ENCODE measurements at places on chromosomes 3 and 15. TPM values are rescaled to one million over a fixed set of nuclear protein-coding genes. Genes with fewer than 3 reads are reported as not detected.

DNA sequence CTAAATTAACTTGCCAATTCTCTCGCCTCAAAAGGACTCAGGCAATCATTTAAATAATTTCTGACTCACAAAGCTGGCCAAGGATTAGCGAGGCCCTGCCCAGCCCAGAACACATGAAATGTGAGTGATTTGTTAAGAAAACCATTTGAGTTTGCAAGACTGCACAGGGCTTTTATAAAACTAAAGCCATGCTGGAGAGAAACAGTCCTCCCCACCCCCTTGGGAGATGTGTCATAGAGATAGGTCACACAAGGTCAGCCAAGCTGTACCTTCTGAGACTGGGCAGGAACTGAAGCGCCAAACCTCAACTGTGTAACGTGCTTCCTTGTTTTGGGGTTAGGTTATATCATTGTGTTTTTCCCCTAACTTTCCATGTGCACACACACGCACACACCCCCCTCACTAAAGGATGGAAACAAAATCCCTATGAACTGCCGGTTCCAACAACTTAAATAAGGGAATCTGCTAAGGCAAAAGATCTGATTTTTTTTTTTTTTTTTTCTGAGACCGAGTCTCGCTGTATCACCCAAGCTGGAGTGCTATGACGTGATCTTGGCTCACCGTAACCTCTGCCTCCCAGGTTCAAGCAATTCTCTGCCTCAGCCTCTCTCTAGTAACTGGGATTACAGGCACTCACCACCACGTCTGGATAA lies 8.1 kb downstream of the SPATA12 start:
- peaks cover 8% of the 10 kb centered on the region for H3K27me3 ChIP-seq
- DNase-seq, result peak; percentile 29
- H3K36me3 ChIP-seq, result no peaks in the 10 kb centered on the region
- no peak overlapping the region for H3K27ac ChIP-seq
- H3K4me3 ChIP-seq, result no peak overlapping the region

DNA sequence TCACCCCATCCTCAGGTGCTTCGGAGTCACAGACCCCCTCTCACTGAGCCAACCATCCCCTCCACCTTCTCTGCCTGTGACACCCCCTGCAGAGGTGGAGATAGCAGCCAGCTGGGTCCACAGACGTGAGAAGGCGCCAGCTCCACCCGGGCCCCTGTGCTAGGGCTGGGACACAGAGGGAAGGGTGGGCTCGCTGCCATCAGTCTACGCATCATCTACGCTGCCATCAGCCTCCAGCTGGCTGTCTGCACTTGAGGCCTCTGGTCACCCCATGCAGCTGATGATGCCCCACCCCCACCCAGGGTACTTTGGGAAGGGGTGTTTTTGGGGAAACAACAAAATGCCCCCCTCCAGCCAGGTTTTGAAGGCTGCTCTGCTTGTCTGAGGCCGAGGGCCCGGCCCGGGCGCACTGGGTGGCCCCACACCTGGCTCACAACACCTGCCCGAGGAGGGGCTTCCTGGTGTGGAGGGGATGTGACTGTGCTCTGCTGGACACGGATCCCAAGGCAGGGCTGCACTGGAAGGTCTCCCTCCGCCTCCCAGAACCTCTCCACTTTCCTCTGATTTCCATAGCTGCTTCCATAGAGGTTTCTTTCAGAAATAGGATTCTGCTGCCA lies 163.4 kb upstream of the IQSEC1 start:
- no peaks in the 10 kb centered on the region for H3K36me3 ChIP-seq
- peaks cover 8% of the 10 kb centered on the region for H3K27me3 ChIP-seq
- DNase-seq, result no peak
- no peak overlapping the region for H3K27ac ChIP-seq

- peaks cover 6% of the 10 kb centered on the region for H3K36me3 ChIP-seq
- H3K4me3 ChIP-seq, result peak overlapping the region; percentile 32
- H3K4me1 ChIP-seq, result peaks cover 96% of the 10 kb centered on the region
- no peaks in the 10 kb centered on the region for H3K27me3 ChIP-seq
These were observed 27.6 kb downstream of the ANP32A start for GRCh38 chr15:68792901-68793766.

DNA sequence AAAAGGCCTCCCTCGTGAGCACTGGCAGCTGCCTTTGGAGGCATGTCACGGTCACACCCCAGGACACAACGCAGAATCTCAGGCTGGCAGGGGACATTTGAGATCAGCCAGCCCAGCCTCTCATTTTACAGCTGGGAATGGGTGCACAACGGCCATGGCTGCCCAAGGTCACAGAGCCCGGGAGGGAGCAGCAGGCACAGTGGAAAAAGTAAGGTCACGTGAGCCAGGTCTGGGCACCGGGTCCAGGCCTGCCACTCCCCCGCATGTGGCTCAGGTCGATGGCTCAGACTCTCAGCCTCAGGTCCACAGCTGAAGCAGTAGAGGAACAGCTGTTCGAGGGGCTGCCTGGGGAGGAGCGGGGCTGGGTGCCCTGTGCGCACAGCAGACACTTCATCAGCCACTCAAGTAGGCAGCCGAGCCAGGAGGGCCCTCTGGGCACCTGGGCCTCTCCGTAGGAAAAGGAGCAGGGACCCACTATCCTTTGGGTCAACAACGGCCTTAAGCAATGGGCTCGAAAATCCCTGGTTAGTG lies 260.6 kb downstream of the GOLGA6L6 start:
- no peak overlapping the region for H3K4me3 ChIP-seq
- DNase-seq, result no peak
- no peaks in the 10 kb centered on the region for H3K27me3 ChIP-seq
- H3K27ac ChIP-seq, result no peak overlapping the region
- H3K4me1 ChIP-seq, result no peaks in the 10 kb centered on the region
- H3K36me3 ChIP-seq, result no peaks in the 10 kb centered on the region

DNA sequence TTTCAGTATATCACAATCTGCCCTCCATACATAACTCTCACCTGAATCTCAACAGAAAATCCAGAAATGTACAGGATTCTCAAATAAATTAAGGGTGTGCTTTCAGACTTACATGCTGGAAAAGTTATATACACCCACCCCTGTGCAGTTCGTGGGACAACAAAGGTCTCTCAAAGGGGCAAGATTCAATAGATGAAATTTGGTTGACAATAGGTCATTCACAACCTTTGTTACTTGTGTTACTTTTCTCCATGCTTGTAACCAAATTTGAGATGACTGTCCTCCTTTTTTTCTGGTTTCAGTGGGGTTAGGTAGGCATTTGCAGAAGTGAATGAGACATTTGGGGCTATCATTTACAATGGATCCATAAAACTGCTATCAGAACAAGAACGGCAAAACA lies 72.7 kb downstream of the SETMAR start:
- DNase-seq, result no peak
- no peak overlapping the region for H3K27ac ChIP-seq
- H3K36me3 ChIP-seq, result peaks cover 24% of the 10 kb centered on the region
- H3K4me1 ChIP-seq, result no peaks in the 10 kb centered on the region
- H3K4me3 ChIP-seq, result no peak overlapping the region

- no peaks in the 10 kb centered on the region for H3K4me1 ChIP-seq
- no peaks in the 10 kb centered on the region for H3K36me3 ChIP-seq
- H3K4me3 ChIP-seq, result no peak overlapping the region
These were observed 529.8 kb downstream of the DIPK2A start for GRCh38 chr3:144501467-144501866.

GRCh38 chr15:26562336-26562735 lies 210.5 kb downstream of the GABRB3 start:
- no peaks in the 10 kb centered on the region for H3K27me3 ChIP-seq
- DNase-seq, result no peak
- no peak overlapping the region for H3K4me3 ChIP-seq
- no peaks in the 10 kb centered on the region for H3K36me3 ChIP-seq
- no peak overlapping the region for H3K27ac ChIP-seq

GRCh38 chr3:170267793-170268192 lies 45.6 kb downstream of the PRKCI start:
- DNase-seq, result no peak
- H3K36me3 ChIP-seq, result peaks cover 1% of the 10 kb centered on the region
- H3K4me1 ChIP-seq, result no peaks in the 10 kb centered on the region

DNA sequence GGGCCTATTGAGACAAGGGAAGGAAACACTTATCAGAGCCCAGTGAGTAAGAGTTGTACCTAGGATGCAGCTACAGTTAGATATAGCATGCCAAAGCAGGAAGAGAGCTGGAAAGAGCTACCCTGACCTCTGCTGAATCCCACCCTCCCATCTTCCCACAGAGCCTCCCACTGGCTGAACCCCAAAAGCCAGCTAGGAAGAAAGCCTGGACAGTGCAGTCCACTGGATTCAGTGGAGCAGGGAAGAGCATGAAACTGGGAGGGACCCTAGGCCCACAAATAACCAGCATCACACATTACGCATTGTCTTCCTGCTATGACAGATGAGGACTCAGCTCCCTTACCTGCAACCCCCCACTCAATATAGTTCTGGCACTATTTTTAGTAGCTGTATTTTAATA lies 81.5 kb upstream of the AKAP13 start:
- H3K36me3 ChIP-seq, result no peaks in the 10 kb centered on the region
- no peak overlapping the region for H3K4me3 ChIP-seq
- peaks cover 7% of the 10 kb centered on the region for H3K27me3 ChIP-seq
- DNase-seq, result no peak
- peaks cover 25% of the 10 kb centered on the region for H3K4me1 ChIP-seq

DNA sequence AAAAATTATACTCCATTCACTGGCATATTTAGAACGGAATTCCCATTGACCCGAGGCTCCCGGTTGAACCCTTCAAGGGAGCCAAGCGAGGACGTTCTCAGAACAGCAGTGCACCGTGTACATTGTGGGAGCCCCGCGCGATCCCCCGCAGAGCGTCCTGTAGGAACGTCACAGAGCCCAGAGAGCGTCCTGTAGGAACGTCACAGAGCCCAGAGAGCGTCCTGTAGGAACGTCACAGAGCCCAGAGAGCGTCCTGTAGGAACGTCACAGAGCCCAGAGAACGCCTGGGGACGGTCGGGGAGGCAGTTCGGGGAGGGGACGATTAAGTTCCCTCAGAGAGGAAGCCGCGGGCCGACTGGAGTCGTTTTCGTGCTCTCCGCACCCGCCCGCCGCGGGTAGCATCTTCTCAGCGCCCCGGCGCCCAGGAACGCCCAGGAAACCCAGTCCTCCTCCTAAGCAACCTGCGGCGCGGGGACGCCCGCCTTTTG lies 506 bp upstream of the ATP1B3 start:
- peak overlapping the region; percentile 98 for H3K4me3 ChIP-seq
- H3K27me3 ChIP-seq, result no peaks in the 10 kb centered on the region
- peaks cover 2% of the 10 kb centered on the region for H3K36me3 ChIP-seq
- peaks cover 39% of the 10 kb centered on the region for H3K4me1 ChIP-seq

DNA sequence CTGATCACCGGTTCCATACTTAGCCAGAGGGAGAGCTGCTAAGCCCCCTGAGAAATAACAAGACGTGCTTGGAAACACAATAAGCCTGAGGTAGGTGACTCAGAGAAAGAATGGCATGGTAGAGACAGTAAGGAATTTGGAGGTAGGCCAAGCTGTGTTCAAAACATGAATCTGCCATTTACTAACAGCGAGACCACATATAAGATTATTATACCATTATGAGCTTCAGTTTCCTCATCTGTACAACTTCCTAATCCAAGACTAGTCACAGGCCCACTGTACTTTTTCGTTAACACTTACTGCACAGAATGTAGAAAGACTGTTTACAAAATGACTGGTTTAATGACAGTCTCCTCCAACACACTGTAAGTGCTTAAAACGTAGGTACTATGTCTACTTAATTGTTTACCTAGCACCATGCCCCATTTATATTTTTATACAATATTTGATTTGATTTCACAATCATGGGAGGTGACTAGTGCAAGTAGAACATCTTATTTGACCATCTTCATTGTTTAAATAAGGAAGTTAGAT lies 25.7 kb downstream of the ATOSA start:
- H3K4me1 ChIP-seq, result peaks cover 17% of the 10 kb centered on the region
- H3K27me3 ChIP-seq, result no peaks in the 10 kb centered on the region
- H3K27ac ChIP-seq, result no peak overlapping the region
- DNase-seq, result no peak
- H3K4me3 ChIP-seq, result no peak overlapping the region

DNA sequence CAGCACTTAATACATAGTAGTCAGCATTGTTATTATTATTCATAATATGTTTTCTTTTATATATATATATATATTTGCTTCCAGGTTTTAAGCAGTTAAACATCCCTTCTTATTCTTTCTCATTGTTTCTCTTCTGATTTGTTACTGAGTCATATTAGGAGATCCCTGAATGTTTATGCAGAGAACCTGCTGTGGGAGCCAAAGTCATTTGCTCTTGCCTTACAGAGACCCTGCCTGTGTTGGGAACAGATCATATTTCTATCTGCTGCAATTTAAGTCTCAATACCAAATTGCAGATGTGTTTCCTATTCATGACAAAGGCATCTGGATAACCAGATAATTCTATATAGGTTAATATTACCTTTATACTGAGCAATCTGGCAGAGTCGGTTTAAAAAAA lies 323.0 kb upstream of the UMPS start:
- DNase-seq, result no peak
- peaks cover 18% of the 10 kb centered on the region for H3K27me3 ChIP-seq
- H3K27ac ChIP-seq, result no peak overlapping the region

DNA sequence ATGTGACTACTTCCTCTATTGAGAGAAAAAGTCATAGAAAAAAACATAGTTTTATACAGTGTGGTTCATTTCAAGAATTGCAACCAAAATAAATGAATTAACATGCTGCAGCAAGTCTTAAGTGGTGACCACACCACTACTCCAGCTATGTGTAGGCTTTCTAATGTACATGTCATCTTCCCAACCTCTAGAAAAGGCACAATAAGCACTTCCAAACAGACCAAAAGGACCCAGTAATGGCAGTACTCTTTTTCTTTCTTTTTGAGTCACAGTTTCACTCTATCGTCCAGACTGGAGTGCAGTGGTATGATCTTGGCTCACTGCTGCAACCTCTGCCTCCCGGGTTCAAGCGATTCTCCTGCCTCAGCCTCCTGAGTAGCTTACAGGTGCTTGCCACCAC lies 219.3 kb upstream of the KBTBD8 start:
- H3K27ac ChIP-seq, result no peak overlapping the region
- H3K4me3 ChIP-seq, result no peak overlapping the region
- DNase-seq, result no peak
- H3K36me3 ChIP-seq, result no peaks in the 10 kb centered on the region

DNA sequence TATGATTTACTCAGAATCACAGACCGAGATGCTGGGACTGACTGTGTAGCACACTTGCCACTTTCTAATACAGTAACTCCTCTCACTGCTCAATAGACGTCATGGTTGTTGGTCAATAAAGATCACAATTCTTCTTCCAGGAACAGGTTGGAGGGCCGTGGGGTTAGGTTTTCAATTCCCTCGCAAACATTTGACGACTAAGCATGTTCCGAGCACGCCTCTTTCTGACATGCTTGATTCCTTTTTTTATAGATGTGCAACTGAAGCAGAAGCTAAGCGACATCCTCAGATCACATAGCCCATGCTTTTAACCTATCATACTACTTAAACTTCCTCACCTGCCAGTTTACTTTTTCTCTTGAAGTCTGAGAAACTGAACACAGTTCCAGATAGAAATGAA lies 61.0 kb downstream of the GRM7 start:
- DNase-seq, result no peak
- no peak overlapping the region for H3K27ac ChIP-seq
- no peak overlapping the region for H3K4me3 ChIP-seq
- H3K36me3 ChIP-seq, result no peaks in the 10 kb centered on the region
- no peaks in the 10 kb centered on the region for H3K4me1 ChIP-seq

- DNase-seq, result no peak
- no peak overlapping the region for H3K4me3 ChIP-seq
- peaks cover 46% of the 10 kb centered on the region for H3K4me1 ChIP-seq
These were observed 75.6 kb downstream of the APBA2 start for GRCh38 chr15:28961391-28961790.

GRCh38 chr3:139328356-139328755 lies 15.5 kb upstream of the MRPS22 start:
- H3K27me3 ChIP-seq, result peaks cover 16% of the 10 kb centered on the region

The MST1R gene
- total RNA-seq, result 0.84 TPM

The SNTN gene
- not detected for total RNA-seq

The MESP2 gene
- not detected for total RNA-seq

The CGNL1 gene
- total RNA-seq, result not detected

Measured in activated T-cell treated with anti-CD3 and anti-CD28 coated beads, Interleukin-2, amount 50 U/mL, for 72 hours (primary cell).